ENCODE measurements at places on chromosomes 5 and 9. TPM values are rescaled to one million over a fixed set of nuclear protein-coding genes. Genes with fewer than 3 reads are reported as not detected.

PLPPR1 gene
- not detected for total RNA-seq

SHOC1 gene
- not detected for total RNA-seq

ITK gene
- total RNA-seq = under 0.01 TPM

GRM6 gene
- under 0.01 TPM for total RNA-seq

PKN3 gene
- total RNA-seq = 0.79 TPM

SLC34A3 gene
- total RNA-seq = not detected

KIF12 gene
- not detected for total RNA-seq

SLC6A19 gene
- total RNA-seq = not detected

S100Z gene
- not detected for total RNA-seq

FIBCD1 gene
- total RNA-seq = 9.3 TPM

NUTM2G gene
- not detected for total RNA-seq

TSSK1B gene
- 0.16 TPM for total RNA-seq

PCDHB3 gene
- total RNA-seq = 0.16 TPM

C8G gene
- total RNA-seq = 0.32 TPM

GMCL2 gene
- total RNA-seq = not detected

INSL4 gene
- total RNA-seq = not detected

F2R gene
- 39.7 TPM for total RNA-seq

DIMT1 gene
- total RNA-seq = 14.9 TPM

All from bronchial smooth muscle cell (primary cell).